ENCODE measurements at places on chromosomes 7 and 10.

- no peak for DNase-seq
Observed at GRCh38 chr10:123096452-123096851, 39.3 kb upstream of the HMX3 start.

DNA sequence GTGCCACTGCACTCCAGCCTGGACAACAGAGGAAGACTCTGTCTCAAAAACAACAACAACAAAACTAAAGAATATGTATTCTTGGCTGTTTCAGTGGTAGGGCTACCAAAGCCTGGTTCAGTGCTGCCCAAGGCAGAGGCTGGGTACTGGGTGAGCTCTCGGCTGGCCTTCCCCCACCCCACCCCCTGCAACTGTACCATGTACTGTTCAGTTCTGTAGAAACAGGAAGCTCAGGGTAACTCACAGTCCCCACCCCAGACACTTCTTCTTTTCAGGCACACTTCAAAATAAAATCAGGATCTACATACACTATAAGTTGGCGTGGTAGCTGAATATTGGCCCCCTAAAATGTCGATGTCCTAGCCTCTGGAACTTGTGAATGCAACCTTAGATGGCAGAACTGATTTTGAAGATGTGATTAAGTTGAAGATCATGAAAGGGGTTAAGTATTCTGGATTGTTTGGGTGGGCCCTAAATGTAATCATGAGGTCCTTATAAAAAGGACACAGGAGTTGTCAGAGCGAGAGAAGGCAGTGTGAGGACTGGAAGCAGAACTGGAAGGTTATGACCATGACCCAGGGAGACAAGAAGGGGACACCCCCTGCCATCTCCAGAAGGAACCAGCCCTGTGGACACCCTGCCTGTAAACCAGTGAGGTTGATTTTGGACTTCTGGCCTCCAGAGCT lies 31.2 kb downstream of the TBXAS1 start:
- no peak for DNase-seq

- no peak for DNase-seq
Observed at GRCh38 chr7:87330316-87330715, 15.1 kb upstream of the CROT start.

DNA sequence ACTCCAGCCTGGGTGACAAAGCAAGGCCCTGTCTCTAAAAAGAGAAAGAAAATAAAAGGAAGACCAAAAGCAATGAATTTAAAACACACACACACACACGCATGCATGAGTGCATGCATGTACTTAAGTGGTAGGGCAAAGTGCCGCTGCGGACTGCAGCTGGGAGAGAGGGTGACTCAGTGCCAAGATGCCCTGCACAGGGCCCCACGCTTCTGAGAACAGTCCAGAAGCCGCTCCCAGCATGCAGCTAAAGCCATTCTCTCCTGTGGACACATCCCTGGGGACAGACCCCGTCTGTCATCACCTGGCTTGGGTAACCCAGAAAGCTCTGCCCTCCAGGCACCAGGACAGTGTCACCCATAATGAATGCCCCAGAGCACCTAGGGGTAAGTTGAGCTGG lies 61.0 kb upstream of the MYL10 start:
- no peak for DNase-seq

GRCh38 chr10:89502549-89502948 lies 32.8 kb downstream of the SLC16A12 start:
- DNase-seq: no peak

DNA sequence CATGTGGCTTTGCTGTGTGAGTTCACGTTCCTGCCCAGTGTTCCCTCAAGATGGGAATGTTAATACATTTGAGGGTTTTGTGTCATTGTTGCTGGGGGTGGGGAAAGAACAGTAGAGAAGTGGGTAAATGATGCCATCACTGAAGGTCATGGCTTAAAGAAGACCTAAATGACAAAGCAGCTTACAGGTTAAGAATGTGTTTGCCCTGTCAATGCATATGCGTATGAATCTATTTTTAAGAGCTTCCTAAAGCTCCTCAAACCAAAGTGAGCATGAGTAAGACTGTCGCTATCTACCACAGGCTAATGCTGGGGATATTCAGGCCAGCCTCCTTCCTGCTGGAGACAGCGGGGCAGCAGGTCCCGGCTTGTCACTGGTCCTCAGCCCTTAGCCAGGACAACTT lies 162.9 kb downstream of the CREB5 start:
- no peak for DNase-seq

DNA sequence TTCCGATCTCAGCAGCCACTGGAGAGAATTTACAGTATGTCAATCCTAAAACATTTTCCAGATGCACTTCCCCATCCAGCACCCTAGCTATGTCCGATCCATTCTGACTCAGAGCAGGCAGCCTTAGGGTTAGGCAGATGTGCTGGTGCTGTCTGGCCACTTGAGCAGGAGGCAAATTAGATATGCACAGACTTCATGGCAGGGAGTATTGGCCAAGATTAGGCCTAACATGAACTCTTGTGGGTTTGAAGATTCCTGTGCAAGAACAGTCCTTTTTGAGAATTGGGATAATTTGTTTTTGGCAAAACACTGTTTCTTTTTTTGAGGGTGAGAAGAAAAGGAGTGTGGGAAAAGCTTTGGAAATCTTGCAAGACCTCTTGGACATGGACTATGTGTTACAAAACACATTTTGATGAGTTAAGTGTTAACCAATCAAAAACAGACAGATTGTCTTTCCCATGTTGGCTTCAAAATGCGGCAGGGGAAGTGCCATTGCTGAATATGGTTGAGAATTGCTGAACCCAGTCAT lies 218.6 kb upstream of the INHBA start:
- DNase-seq: no peak

Measured in RWPE2 (cell line).